ENCODE measurements at places on chromosomes 7 and 10.

GRCh38 chr7:70098905-70099672 is 500.8 kb downstream of the AUTS2 start:
- no peak for DNase-seq

DNA sequence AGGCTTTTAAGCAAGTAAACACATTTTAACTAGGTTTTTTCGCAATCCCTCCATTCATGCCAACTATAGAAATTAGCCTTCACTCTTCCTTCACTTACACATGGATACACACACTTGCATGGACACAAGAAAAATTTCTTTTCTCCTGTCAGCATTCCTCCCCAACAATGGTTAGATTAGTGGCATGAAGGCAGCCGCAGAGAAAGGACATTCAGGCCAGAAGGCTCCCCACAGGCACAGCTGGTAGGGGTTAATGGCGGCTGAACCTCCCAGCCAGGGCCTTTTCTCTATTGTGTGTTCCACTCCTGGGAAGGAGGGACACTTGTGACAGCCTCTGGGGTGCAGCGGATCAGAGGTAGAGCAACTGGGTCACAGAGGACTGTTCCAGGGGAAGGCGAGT is 255.0 kb upstream of the SP8 start:
- no peak for DNase-seq

DNA sequence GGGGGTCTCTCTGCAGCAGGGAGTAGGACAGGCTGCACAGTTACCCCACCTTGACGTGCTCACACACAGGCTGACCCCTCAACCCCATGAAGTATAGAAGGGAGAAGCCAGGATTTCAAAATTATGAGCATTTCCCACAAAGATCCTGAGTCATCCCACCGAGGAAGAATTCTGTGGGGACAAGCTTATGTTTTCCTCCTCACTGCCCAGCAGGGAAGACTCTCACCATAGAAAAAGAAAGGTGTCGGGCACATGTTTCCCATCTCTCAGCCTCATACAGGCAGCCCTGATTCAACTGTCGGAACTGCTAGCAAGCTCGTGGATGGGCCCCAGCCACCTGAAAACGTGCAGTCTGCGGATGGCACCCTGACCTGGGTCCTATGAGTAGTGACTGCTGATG is 499.7 kb upstream of the MKI67 start:
- no peak for DNase-seq

- peak; percentile 18 for DNase-seq
These were observed 84.6 kb upstream of the GHITM start for GRCh38 chr10:84054743-84055142.

- DNase-seq, result no peak
These were observed 255.1 kb upstream of the LRRN3 start for GRCh38 chr7:110835849-110836248.

- DNase-seq, result no peak
These were observed 223.1 kb upstream of the GLI3 start for GRCh38 chr7:42460148-42460547.

DNA sequence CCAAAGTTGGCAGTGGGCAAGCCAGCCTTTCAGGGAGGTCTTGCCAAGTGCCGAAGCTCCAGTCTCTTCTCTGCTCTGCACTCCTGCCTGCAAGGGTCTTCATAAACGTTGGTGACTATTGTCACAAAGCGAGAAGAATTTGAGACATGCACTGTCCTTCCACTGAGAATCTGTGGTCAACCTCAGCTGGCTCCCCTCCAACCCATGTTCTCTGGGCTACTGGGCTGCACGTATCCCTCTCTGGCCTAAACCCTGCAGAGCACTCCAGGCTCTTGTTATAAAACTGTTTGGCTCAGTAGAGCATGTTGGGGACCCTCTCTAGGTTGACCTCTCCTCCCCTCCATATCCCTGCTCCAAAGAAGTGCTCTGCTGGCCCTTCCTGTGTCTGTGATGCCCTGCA is 260.4 kb upstream of the NFE2L3 start:
- no peak for DNase-seq

GRCh38 chr10:67971311-67971710 is 86.9 kb downstream of the SIRT1 start:
- DNase-seq, result no peak

- no peak for DNase-seq
These were observed 72.1 kb downstream of the GLI3 start for GRCh38 chr7:42164881-42165428.

DNA sequence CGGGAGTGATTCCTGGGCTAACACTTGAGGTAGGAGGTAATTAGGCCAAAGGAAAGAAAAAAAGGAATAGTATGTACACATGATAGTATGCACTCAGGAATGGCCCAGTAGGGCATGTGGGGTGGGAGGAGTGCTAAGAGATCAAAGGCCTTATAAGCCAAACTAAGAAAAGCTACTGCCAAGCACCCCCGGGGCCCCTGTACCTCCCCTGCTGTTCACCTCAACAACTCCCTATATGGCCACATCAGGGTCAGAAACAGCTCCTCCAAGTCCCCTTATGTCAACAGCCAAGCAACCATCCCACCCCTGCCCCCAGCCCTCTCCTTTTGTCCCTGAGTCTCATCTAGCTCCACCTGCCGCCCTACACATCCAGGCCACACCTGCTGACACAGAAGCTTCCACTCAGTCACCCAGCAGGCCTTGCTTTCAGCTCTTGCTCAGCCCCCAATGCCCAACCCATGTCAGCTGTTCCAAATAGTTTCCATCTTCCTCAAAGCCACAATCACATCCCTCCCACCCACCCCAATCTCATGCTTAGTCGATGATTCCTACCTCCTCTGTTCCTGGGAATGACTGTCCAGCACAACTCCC is 80.2 kb downstream of the SORBS1 start:
- DNase-seq, result peak; percentile 73

- DNase-seq, result no peak
These were observed 59.4 kb upstream of the ZNF438 start for GRCh38 chr10:31090894-31091607.

GRCh38 chr7:26311798-26312197 is 20.1 kb downstream of the SNX10 start:
- no peak for DNase-seq

- no peak for DNase-seq
These were observed 111.0 kb downstream of the TCF7L2 start for GRCh38 chr10:113061054-113061430.

- no peak for DNase-seq
These were observed 149.2 kb downstream of the TRIL start for GRCh38 chr7:28808796-28809533.

- no peak for DNase-seq
These were observed 9.1 kb downstream of the CACNA2D1 start for GRCh38 chr7:82434275-82435022.

DNA sequence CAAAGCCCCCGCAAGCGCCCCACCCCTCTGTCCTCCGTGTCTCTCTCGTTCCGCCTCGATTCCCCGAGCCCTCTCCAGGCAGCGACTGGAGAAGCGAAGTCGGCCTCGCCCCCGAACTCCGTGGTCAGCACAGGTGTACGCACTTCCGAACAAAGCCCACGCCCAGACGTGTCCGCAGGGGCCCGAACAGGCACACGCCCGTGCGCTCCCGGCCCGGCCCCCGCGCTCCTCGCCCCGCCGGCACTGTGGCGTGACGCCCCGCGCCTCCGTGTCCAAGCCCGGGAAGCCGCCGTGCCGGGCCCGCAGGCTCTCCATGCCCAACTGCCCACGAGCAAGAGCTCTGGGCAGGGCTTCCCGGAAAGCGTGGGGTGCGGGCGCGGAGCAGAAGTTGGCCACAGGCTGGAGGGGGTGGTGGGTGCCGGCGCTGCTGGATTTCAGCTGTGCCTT is 662 bp downstream of the NRCAM start:
- DNase-seq, result peak; percentile 63
